Nucleus accumbens (tissue), 56 donors: ENCODE measurements at places on chromosomes 2 and 18.

- no peak for DNase-seq
These were observed 443.5 kb downstream of the XIRP2 start for GRCh38 chr2:167331636-167332232.

DNA sequence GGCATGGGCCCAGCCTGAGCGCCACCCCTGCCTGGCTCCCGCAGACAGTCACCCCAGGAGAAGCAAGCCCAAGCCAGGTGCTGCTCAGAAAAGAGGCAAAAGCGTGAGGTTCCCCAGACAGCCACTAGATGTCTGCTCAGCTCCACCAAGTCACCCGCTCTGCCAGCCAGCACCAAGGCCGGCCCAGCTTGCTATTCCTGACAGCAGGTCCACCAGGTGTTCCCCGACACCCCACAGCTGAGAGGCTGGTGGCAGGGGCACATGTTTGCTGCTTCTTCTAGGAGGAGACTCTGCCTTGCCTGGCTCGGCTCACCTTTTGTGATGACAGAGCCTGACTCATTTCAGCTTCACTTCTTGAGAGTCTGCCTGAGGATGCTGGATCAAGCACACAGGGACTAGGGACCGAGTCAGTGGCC is 206.7 kb downstream of the MGAT5 start:
- peak; percentile 54 for DNase-seq

- no peak for DNase-seq
These were observed 52.3 kb downstream of the TDRD15 start for GRCh38 chr2:21175895-21176646.

GRCh38 chr18:75111760-75112159 is 97.2 kb downstream of the PTGR3 start:
- DNase-seq = no peak

DNA sequence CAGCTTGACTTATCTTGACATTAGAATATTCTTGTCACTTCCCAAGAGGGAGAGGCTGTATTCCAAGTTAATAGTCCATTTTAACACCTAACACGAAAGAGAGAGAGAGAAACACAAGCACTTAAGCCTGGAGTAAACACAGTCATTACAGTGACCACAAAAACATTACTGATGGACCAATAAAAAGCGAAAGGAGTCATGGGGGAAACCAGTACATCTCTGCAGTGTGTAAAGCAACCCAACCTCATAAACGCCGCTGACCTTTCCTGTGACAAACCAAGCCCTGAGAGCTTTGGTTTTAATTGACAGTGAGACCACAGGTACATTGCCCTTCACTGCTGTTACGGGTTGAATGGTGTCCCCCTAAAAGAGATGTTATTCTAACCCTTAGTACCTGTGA is 78.3 kb downstream of the SMAD4 start:
- no peak for DNase-seq

DNA sequence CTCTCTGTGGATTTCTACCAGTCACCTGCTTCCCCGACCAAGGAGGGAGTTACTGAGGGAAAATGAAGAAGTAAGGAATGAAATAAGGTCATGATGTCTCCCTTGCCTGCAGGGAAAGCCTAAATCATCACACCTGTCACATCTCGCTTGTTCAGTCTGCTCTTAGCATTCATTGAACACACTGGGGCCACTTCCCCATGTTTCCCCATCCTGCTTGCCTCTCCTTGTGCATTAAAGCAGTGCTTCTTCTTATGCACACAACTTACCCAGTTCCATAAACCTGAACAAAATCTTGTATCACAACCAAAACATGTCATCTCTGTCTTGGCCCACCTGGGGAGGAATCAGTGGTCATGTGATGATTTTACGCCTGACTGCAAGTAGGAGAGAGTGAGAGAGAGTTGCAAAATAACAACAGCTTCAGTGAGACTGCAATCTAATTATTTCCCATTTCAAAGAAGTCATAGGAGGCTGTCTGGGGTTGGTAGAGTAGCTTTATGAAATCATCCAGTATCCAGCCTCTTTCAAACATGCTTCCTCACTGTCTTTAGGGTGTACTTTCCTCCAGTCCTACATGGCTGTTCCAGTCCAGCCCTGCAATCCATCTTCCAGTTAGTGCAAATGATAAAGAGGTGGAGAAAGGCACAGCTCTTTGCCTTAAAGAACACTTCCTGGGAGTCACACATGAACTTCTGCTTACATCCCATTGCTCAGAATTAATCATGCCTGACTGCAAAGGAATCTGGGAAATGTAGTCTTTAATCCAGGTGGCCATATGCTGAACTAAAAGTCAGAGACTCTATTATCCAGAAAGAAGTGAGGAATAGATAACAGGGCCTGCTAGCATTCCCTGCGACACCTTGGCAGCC is 220.1 kb downstream of the HAUS1 start:
- DNase-seq = no peak

GRCh38 chr2:132549935-132550670 is 119.9 kb downstream of the LYPD1 start:
- DNase-seq = no peak

DNA sequence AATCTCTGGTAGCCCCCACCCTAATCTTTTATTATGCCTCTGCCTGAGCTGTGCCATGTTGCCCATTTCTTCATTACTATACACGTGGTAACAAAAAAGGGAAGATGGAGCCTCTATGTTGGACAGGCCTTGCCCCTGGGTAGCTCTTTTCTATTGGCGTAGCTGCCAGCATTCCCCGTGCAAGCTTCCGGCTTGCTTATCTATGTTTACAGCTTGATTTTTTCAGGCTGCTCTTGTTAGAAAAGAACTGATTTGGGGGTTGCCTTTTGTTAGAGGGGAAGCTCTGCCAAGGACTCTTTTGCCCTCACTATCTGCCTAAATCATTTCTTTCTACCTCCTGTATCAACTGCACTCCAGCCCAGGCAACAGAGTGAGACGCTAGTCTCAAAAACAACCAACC is 45.5 kb upstream of the ZSWIM2 start:
- no peak for DNase-seq

DNA sequence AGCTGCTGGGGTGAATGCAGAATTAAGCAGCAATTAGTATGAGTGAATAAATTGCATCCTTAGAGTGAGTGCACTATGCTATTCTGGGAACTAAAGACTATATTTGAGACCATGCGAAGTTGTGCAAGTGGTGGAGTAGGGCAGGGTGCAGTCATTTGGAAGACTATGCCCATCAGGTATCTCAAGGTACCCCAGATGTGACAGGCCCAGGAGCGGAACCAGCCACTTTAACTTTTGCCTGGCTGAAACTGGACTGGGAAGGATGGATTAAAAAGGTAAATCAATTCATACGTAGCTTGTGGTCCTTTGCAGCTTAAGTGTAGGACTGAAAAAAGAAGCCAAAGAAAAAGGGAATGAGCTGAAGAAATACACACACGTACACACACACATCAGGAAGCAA is 1.7 kb downstream of the KYNU start:
- DNase-seq = no peak

GRCh38 chr2:75074228-75074627 is 115.8 kb downstream of the POLE4 start:
- DNase-seq = no peak

DNA sequence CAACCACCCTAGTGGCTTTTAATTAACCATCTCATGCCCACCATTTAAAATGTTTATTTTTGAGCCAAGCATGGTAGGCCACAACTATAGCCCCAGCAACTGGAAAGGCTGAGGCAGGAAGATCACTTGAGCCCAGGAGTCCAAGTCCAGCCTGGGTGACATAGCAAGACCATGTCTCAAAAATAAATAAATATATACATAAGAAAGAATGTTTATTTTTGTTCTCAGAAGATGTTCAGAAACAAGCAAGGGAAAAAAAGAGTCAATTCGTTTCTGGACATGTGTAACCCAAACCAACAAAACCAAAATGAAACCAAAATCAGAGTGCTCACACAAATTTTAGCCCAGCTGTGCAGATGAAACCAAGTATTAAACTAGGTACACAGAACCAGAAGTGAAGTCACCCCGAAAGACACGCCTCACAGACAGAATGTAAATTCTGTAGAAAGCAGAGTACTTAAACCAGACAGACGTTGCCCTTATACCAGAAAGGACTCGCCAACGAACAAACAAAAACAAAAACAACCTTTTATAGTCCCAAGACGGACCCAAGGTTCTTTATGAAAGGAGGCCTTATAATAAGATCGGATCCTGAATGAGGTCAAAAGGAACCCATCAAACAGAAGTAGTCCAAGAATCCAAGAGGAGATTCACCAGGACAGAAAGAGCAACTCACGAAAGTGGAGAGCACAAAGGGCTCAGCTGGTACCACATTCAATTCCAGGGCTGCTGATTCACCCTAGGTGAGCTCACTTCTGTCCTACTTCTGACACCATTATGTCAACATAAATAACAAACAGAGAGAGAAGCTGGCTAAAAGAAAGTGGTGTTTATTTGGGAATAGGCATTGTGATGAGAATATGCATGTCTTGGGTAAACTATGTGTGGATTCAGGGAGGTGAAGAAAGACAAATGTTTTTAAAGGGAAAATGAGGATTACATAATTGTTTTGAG is 31.8 kb upstream of the MTCL1 start:
- no peak for DNase-seq

- DNase-seq = no peak
These were observed 48.5 kb downstream of the WDR33 start for GRCh38 chr2:127762441-127762840.

- DNase-seq = no peak
These were observed 886.0 kb upstream of the CHAC2 start for GRCh38 chr2:52881606-52882005.

GRCh38 chr2:224532441-224532840 is 52.7 kb downstream of the CUL3 start:
- no peak for DNase-seq

DNA sequence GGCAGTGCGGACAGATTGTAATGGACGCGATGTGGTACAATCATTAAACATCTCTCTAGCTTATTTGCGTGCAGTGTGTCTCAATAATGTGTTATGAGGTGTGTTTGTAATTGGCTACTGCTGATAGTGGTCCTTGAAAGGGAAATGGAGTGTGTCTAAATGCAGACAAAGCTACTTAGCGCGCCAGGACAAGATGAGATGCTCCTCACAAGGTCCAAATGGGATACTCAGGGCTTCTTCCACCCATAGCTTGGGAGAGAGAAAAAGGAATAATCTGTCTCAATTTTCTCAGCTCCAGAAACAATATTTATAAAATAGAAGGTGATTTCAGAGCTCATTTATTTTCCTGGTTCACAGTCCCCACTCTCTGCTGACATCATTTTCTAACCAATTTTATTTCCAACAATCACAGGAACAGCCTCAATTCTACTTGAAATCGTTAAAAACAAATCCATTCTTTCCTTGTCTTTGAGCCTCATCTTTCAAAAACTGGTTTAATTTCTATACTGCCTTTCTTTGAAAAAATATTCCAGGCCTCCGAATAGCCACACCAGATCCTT is 28.5 kb downstream of the GALNT14 start:
- DNase-seq = no peak

DNA sequence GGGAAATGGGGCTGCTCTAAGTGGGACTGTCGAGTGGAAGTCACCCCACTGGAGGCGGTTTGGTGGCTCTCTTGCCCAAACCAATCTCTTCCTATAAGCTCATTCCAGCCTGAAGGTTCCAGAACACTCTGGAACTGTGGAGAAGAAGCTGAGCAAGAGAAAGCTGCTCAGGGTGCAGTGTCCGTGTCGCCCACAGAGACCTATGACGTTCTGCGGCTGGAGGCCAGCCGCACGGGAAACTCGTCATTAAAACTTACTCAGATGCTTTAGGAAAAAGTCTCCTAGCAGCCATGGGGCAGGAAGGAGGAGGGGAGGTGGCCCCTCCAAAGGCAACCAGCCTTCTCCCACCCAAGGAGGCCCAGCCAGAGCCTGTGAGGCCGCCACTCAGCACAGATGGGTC is 41.7 kb downstream of the ADCY3 start:
- no peak for DNase-seq

DNA sequence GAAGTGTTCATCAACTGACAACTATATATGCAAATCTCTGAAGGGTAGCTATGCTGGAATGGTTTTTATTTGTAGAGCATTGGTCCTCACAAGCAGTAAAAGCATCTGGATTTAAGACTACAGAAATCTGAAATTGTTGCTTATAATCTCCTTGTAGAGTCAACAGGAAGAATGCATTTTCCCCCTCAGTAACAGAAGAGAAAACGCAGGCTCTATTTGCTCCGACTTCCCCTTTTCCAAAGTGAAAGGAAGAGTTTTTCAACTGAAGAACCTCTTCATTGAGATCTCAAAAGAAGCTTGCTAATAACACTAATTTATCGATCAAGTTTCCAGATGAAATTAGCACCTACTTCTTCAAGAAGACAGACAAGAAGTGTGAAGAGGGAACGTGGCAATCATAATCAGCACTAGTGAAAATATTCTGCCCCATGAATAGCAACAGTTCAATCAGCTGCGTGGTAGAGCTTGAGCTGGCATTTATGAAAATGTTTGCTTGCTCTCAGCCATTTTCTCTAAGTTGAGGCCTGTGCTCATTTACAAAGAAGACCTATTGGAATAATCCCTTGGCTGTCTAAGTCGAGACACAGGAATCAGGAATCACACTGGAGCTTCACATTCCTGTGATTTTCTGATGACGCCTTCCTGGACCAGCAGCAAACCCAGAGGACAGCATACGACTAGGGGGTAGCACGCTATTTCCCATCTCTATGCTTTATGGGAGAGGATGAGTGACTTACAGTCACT is 43.7 kb downstream of the TGIF1 start:
- DNase-seq = no peak

GRCh38 chr2:208541989-208542464 is 135.4 kb downstream of the PTH2R start:
- DNase-seq = no peak

GRCh38 chr2:11343650-11344341 is 640 bp downstream of the ROCK2 start:
- no peak for DNase-seq

GRCh38 chr2:173924285-173924684 is 40.9 kb downstream of the SP3 start:
- no peak for DNase-seq

GRCh38 chr18:39958876-39959275 is 1996.2 kb upstream of the PIK3C3 start:
- no peak for DNase-seq

DNA sequence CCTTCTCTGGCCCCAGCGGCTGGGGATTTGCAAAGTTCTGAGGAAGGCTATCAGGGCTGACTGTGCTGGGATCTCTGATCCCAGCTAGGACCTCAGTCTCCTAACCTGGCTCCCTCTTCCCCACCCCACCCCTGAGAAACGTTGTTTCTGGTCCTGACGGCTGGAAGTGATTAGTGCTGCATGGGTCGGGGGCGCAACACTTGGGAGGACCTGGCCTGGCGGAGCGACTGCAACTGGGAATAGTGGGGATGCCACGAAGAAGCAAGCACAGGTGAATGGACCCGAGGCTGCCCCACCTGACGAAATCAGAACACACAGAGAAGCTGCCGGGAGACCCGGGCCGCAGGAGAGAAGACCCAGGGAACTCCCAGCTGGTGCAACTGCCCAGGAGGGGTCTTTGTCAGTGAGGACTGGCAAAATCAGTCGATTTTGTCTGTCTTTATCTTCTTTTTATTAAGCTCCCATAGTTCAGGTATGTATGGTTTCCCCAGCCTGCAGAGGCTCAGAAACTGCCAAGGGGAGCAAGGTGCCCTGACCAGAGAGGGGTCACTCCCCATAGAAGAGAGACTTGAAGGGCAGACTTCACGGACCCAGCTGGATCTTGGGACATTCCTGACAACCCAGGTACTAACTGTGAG is 656 bp upstream of the LBX2 start:
- DNase-seq = no peak

GRCh38 chr2:217393585-217394032 is 533.7 kb upstream of the TNP1 start:
- DNase-seq = no peak

GRCh38 chr2:172195836-172196376 is 93.2 kb upstream of the DLX2 start:
- no peak for DNase-seq
